ENCODE measurements at places on chromosomes 7 and 10. TPM values are rescaled to one million over a fixed set of nuclear protein-coding genes. Genes with fewer than 3 reads are reported as not detected.
A peak's percentile ranks its signal among the peaks of the same experiment; 100 is the strongest.

GRCh38 chr7:131412031-131412430 lies 84.4 kb downstream of the MKLN1 start:
- DNase-seq, result no peak

DNA sequence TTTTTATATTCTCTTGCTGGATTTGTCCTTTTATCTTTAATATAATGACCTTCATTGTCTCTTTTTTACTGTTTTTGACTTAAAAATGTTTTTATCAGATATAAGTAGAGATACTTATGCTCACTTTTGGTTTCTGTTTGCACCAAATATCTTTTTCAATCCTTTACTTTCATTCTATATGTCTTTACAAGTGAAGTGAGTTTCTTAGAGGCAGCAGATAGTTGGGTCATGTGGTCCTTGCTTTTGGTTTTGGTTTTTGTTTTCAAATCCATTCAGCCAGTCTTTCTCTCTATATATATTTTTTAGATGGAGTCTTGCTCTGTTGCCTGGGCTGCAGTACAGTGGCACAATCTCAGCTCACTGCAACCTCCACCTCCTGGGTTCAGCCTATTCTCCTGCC lies 932.4 kb upstream of the LRRTM3 start:
- DNase-seq, result no peak

- no peak for DNase-seq
Observed at GRCh38 chr7:13476881-13477444, 512.5 kb downstream of the ETV1 start.

DNA sequence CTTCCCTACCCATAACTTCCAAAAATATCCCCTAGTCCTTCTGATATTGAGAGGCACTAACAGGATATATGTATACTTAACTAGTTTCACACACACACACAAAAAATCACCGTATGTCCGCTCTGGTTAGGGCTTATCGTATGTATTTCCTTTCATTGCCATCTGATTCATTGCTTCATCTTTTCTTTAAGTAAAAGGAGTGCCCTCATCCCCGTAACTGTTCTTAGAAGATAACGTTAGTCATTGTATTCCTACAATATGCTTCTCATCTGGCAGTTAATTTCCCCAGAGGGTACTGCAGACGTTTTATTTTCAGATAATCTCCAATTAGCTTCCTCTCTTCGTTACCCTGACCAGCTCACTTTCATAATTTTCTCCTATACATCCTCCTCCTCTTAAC lies 37.3 kb downstream of the NRCAM start:
- no peak for DNase-seq

GRCh38 chr7:11665357-11665756 lies 166.6 kb downstream of the THSD7A start:
- no peak for DNase-seq

- no peak for DNase-seq
Observed at GRCh38 chr10:32376771-32377170, 29.8 kb upstream of the EPC1 start.

DNA sequence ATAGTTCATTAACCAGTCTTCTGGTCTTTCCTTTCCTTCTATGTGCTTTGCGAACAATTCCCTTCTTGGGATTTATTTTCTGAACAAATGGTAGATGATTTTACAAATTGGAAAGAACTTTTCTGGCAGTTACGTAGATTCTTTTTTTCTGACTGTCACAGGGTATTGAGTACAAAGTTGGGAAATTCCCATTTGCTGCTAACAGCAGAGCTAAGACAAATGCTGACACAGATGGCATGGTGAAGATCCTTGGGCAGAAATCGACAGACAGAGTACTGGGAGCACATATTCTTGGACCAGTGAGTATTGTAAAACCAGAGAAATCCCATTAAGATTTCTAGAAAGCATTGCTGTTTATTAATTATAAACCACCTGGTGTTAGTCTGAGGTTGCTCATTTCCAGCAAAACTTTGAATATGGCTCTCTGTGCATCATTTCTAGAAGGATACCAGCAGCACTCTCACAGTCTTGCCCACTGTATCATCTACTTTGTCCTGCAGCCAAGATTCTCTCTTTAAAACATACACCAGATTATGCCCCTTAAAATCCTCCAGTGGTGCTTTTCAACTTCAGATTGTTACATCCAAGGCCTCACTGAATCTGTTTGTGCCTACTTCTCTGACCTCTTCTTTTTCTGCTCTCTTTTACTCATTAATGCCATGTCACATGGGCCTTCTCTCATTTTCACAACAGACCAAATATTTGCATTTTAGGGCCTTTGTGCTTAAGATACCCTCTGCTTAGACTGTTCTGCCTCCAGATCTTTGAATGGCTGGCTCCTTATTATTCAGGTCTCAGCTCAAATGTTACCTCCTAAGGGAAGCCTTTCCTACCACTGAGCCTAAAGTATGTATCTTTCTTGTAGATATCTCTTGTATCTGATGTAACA lies 27.0 kb downstream of the DLD start:
- DNase-seq, result no peak

DNA sequence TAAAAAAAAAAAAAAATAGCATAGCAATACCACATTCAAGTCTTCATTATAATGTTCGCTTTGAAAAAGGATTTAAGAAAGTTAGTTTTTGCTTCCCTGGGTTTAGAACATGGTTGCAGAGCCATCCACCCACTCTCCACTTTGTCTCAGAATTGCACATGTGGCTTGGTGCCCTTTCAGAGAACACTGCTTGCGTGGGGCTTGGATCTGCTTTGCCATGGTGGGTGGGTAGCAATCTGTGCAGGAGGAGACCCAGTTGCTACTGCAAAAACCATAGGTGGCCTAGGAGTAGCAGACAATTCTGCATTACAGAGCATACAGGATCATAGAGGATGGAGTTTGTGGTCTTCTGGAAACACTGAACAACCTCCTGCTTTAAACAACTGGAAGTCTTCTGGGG lies 421.4 kb upstream of the CELF2 start:
- no peak for DNase-seq

- no peak for DNase-seq
Observed at GRCh38 chr10:105121743-105122142, 480.7 kb downstream of the SORCS3 start.

- DNase-seq, result no peak
Observed at GRCh38 chr7:64643566-64643965, 22.4 kb upstream of the ZNF107 start.

- DNase-seq, result no peak
Observed at GRCh38 chr10:20993389-20993788, 96.3 kb upstream of the NEBL start.

DNA sequence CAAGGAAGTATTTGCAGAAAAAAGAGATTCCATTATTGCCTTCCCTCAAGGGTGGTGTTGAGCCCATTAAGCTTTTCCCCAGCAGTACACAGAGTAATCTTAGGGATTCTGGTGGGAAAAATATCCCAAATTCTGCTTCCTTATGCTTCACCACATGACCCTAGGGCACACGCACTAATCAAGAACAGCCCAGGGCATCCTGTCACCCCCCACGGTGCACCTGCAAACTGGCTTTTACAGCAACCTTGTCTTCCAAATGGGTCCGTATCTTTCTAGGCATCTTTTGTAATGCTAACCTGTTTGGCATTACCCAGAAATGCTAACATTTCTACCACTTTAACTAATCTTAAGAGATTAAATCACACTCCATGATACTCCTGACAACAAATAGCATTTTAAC lies 926 bp upstream of the C7orf33 start:
- DNase-seq, result no peak

- DNase-seq, result no peak
Observed at GRCh38 chr7:93188870-93189634, 37.2 kb downstream of the HEPACAM2 start.

The MDH2 gene
- polyA plus RNA-seq, result 396 TPM

The FAM24B gene
- 0.97 TPM for polyA plus RNA-seq

DNA sequence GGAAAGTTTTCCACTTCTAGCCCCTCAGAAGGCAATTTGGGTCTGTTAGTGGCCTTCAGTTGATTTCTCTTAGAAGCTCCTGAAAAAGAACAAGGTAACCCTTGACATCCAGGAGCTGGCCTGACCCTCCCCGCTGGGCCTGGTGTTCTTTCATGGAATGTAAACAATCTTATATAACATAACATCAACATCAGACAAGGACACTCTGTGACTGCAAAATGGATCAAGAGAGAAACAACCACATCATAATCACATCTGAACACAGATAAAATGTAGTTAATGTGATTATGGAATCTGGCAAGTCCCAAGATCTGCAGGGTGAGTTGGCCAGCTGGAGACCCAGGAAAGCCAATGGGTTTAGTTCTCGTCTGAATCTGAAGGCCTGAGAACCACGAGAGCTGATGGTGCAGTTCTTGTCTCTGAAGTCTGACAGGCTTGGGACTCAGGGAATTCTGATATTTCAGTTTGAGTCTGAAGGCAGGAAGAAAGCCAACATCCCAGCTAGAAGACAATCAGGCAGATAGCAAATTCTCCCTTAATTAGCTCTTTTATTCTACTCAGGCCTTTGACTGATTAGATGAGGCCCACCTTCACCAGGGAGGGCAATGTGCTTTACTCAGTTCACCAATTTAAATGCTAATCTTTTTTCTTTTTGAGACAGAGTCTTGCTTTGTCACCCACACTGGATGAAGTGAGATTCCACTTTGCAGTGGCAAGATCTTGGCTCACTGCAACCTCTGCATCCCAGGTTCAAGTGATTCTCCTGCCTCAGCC lies 91.4 kb upstream of the NAMPT start:
- no peak for DNase-seq

GRCh38 chr7:43653891-43654504 lies 71.1 kb downstream of the STK17A start:
- DNase-seq, result no peak

- no peak for DNase-seq
Observed at GRCh38 chr7:28779954-28780353, 178.2 kb downstream of the TRIL start.

GRCh38 chr10:69957886-69958555 lies 94.6 kb upstream of the MACROH2A2 start:
- DNase-seq, result no peak

DNA sequence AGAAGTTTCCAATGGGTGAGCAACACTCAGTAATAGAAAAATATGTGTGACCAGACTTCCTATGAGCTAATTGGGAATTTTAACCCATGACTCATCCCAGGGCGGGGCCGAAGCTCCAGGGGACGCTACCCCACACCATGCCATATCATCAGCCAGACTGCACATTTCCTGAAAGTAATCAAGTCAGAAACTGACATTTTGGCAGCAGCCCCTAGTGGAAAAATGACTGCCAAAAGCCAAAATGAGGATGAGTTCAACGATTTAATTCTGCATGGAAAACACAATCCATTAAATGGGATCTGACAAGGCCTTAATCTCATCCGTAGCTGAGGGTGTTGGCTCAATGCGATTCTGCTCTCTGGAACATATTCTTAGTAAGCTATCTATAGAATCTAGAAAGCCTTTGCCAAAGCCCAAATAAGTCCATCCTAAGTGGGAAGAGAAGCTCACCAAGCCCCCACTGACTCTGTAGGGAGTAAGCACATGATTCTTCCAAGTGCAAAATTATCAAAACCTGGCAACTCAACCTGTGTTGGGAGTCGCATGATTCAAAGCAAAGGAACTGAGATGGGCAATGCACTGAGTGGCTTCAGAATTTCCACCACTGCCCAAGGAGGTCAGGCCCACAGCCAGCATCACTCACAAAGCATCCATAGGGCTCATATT lies 93.1 kb upstream of the PDE1C start:
- peak; percentile 55 for DNase-seq

GRCh38 chr7:134287916-134288659 lies 28.6 kb downstream of the SLC35B4 start:
- DNase-seq, result no peak

The MACROH2A2 gene
- 3.0 TPM for polyA plus RNA-seq

- no peak for DNase-seq
Observed at GRCh38 chr7:84237533-84238173, 43.1 kb upstream of the SEMA3A start.

DNA sequence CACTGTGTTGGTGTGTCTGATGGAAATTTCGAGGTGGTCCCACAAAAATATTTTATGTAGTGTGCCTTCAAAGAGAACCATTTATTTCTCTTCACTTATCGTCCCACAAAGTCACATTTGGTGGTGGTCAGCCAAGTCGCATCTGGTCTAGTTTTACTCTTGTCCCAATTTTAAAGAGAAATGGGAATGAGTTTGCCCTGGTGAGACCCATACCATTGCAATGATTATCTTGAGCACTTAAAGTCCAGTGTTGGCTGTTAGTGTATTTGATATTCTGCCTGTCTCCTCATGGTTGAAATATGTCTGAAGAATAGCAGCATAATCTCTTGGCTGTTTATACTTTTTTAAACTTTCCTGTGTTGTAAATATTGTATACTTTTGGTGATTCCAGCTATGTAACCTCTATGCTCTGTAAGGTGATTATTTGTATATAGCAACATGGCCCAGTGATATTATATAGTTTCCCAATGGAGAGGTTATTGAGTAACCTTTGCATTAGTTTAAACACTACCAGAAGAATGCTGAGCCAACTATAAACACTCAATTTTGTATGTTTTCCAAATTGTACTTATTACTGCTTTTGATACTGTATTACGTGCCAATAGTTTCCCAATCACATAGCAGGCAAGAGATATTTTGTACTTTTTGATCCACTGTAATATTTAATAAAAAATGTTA lies 172.2 kb downstream of the RTKN2 start:
- no peak for DNase-seq

DNA sequence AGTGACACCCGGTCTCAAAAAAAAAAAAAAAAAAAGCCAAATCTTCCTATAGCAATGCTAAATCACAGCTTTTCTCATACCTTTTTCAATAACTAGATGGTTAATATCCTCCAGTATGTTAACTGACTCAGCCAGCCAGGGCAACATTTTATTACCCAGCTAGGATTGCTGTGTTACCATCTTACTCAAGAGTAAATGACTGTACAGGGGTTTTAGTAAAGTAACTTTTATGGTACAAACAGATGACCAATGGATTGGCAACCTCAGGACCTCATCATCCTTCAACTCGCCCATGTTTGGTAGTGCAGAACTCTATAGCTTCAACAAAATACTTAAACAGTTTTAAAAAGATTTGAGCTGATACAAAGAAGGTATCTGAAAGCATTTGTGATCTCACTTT lies 59.5 kb downstream of the HBP1 start:
- no peak for DNase-seq

DNA sequence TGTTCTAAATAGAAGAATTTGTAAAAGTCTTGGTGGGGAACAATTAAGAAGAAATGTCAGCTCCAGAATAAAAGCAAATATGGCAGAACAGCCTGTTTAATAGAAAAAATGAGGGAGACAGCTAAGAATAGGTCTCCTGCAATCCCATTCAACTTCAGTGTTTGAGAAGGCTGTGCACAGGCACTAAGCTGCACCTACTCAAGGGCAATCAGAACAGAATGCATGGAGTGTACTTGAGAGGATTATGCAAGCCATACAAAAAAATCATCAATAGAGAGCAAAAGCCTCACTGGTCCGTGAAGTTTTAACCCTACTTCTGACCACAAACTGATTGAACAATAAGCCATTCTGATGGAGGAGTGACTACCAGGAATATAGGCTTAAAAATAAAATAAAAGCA lies 690.7 kb upstream of the PCDH15 start:
- DNase-seq, result no peak
